ENCODE measurements at places on chromosomes 7 and 10. TPM values are rescaled to one million over a fixed set of nuclear protein-coding genes. Genes with fewer than 3 reads are reported as not detected.

DNA sequence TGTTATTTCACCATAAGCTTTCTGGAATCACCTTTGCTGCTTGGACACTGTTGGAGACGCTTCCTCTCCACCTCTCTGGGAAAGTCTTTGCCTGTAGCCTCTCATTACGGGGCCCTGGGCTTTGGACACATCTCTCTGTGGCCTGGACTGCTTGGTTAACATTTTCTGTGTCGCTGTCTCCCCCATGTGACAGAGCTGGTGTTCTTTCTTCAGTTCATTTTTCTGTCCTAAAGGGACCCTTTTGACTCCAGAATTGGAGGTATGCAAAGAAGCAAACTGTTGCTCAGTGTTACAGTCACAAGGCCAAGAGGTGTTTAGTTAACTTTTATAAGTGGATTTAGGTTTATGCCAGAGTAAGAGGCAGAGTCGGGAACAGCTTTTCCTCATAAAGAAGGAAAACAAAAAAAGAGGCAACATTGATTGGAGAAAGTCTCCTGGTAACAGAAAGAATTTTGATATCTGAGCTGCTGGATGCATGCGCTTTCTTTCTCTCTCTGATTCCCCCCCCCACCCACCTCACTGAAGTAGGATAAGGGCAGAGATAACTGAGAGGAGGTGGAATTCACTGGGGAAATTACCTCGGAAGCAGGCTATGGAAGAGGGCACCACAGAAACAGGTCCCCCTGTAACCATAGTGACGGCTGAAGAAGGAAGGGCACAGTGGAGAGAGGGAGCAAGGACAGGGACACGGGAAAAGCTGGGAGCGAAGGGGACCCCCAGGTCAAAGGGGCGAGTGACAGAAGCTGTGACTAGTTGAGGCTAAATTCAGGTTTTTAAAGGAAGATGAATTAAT, 57.8 kb downstream of the LGI1 start:
- no peak for DNase-seq

DNA sequence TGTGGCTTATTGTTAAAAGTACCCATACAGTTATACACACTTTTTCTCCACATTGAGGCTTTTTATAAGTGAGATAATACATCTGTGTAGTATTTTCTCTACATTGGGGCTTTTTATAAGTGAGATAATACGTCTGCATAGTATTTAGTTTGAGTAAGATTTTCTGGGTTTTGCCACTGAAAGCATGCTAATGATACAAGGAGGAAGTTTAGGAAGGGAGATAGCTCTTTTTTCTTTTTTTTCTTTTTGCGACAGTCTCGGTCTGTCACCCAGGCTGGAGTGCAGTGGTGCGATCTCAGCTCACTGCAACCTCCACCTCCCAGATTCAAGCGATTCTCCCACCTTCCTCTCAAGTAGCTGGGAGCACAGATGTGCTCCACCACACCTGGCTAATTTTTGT, 13.3 kb downstream of the FAM107B start:
- DNase-seq = no peak

- no peak for DNase-seq
These were observed 38.2 kb downstream of the CDH23 start for GRCh38 chr10:71434760-71435394.

DNA sequence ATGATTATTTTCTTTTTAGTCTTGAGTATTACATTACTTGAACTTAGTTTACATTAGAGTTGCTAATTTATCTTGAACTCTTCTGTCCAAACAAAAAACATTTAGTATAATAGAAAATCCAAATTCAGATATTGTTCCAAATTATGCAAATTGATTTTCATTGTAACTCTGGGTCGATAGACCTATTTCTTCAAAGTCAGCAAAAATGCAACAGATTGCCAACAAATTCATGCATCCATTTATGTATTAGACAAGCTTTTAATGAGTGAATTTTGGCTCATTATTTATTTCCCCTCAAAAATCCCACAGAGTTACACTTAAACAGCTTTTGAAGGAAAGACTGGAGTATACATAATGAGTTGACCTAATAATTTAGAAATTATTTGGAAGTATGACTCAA, 240.8 kb downstream of the RELN start:
- no peak for DNase-seq

SFTPA1 gene
- total RNA-seq = 0.95 TPM

CACNA2D1 gene
- 39.7 TPM for total RNA-seq
